Brain (organoid and tissue), 16 donors: ENCODE measurements at places on chromosomes 16 and 17. TPM values are rescaled to one million over a fixed set of nuclear protein-coding genes. Genes with fewer than 3 reads are reported as not detected.

- no peak for DNase-seq
These were observed 68.2 kb downstream of the LYRM1 start for GRCh38 chr16:20968765-20969164.

DNA sequence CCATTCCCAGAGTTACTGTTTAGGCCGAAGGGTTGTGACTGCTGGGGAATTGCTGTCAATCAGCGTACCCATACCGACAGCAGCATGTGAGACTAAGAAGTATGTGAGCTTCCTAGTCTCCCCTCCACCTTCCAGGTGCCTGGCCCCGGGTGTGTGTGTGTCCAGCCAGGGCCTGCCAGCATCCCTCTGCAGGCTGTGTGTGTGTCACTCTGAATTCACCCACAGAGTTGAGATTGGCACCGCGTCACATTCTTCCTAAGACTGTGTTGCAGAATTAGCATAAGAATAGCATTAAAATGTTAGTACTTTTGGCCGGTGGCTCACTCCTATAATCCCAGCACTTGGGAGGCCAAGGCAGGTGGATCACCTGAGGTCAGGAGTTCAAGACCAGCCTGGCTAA, 31.8 kb downstream of the PRMT7 start:
- DNase-seq, result no peak

GRCh38 chr17:70329721-70330120, 160.4 kb downstream of the KCNJ2 start:
- no peak for DNase-seq

KCTD2 gene
- polyA plus RNA-seq, result 44.3 TPM

- no peak for DNase-seq
These were observed 55.0 kb downstream of the RNF213 start for GRCh38 chr17:80315517-80316182.

DNA sequence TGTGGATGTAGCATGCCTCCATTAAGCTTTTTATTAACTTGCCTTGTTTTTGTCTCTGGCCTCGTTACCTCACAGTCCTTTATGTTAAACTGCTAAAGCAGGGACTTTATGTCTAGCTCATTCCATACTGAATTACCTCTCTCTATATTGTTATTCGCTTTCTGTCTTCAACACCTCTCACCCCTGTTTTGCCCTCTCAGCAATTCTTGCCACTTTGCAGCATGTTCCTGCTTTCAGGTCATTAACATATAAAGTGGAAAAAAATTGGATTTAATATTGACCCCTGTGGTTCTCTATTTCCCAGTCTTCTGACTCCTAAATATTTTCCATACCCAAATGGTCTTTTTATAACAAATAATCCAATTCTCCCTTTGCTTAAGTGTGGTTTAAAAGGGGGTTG, 810.4 kb upstream of the KIF2B start:
- DNase-seq, result no peak

DNA sequence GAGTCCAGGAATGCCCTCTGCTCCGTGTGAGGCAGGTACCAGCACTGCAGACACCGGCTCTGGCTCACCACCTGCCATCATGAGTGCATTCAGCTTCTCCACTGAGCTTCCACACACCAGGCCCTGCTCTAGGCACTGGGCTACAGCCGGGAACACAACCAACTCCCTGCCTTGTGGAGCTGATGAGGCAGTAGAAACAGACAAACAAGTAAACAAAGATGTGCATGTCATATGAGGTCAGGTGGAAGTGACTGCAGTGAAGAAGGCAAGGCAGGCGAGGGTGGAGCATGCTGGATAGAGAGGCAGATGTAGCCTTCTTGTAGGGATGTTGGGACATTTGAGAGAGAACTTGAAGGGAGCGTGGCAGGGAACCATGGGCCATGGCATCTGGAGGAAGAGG, 5.0 kb downstream of the NLRC5 start:
- no peak for DNase-seq

- DNase-seq, result peak; percentile 84
These were observed 9.2 kb downstream of the FSCN2 start for GRCh38 chr17:81537343-81537855.

MARVELD3 gene
- 3.4 TPM for polyA plus RNA-seq

GRCh38 chr16:74936902-74937560, 47.9 kb downstream of the WDR59 start:
- DNase-seq, result no peak

RDM1 gene
- polyA plus RNA-seq, result 13.0 TPM

DNA sequence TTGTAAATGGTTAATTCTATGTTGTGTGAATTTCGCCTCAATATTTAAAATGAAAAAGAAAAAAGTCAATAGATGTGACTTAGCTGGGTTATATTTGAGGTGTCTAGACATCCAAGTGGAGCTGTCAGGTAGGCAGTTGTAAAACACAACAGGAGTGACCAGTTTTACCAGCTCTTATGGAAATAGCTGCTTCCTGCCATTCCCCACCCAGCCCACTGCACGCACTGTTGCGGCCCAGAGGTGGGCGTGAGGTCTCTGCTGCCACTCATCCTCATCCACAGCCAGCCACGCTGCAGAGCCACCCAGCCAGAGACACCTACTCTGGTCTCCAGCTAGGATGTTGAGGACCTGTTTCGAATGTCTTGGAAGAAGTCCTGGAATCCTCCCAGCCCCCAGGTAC, 3.4 kb upstream of the CARD14 start:
- no peak for DNase-seq

DNA sequence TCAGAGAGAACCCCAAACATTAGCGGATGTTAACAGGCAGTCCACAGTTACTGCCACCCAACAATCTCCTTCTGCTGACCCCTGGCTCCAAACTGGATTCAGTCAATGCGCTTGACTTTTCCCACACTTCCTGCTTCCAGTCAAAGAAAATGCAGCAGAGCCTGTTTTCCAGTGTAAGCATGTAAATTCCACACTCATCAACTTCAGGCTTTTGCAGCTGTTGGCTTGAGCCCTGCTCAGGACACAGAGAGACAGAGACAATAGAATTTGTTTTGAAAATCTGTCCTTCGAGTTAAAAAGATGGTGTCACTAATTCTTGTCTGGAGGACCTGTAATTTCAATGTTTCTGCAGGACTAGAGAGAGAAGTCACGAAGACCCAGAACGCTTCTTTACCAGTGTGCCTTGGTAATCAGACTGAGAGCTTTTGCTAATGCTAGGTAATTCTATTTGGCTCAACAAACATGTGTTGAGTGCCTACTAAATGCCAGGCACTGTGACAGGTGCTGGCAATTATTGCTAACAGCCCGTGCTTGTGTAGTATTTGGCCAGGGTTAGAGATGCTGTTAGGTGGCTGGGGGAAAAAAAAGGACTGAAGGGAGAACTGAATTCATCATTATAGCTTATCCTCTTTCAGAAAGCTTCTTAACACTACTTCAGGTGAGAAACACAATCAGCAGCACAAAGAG, 32.5 kb downstream of the HOXB1 start:
- DNase-seq, result no peak

CCL2 gene
- polyA plus RNA-seq, result 2.3 TPM

C1QL1 gene
- polyA plus RNA-seq, result 47.6 TPM

MSLN gene
- 0.63 TPM for polyA plus RNA-seq

DNA sequence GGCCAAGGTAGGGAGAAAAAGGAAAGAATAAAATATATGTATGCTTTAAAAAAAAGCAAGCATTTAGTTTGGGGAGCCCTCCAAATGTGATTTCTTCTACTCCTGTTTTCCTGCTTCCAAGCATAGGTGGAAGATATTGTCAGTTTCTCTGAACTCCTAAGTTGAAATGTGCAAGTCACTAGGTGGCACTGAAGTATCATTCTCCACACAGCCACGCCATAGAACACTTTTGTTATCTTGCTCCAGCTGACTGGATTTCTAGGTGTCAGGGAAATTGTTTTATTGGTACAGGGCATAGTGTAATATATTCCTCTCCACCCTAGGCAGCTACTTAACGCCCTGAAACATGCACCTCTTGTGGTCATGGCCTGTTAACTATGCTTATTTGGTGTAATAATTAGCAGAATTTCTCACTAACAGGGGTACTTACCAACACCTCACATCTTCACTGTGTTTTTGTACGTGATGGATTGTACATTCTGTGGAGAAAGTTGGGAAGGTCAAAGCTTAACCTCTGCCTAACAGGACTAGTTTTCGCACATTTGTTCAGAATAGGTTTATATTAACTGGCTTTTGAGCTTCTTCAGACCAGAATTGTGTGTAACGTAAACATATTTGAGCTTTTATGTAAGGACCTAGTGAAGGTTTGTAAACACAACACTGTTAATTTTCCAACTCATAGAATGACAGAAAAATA, 69.3 kb downstream of the FTO start:
- peak; percentile 65 for DNase-seq

HSPB9 gene
- polyA plus RNA-seq, result 0.54 TPM

GRCh38 chr16:80317599-80318037, 223.2 kb upstream of the DYNLRB2 start:
- no peak for DNase-seq

COQ7 gene
- 24.8 TPM for polyA plus RNA-seq

GRCh38 chr16:9525037-9525436, 433.6 kb downstream of the HAPSTR1 start:
- no peak for DNase-seq

GRCh38 chr17:7235693-7236665, 1.7 kb upstream of the DVL2 start:
- DNase-seq, result no peak

RAB37 gene
- polyA plus RNA-seq, result 2.8 TPM

DNA sequence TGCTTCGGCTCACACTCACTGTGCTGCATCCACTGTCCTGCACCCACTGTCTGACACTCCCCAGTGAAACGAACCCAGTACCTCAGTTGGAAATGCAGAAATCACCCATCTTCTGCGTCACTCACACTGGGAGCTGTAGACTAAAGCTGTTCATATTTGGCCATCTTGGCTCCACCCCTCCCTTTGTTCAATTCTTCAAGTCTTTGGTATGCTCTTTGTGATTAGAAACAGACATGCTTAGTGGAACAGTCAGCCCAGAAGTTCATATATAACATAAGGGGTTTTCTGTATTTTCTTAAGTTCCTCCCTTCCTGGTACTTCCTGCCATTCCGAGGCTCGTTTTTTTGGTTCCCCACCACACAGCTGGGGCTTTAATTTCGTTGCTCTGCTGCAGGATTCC, 398.5 kb upstream of the DYNLRB2 start:
- DNase-seq, result no peak

DNA sequence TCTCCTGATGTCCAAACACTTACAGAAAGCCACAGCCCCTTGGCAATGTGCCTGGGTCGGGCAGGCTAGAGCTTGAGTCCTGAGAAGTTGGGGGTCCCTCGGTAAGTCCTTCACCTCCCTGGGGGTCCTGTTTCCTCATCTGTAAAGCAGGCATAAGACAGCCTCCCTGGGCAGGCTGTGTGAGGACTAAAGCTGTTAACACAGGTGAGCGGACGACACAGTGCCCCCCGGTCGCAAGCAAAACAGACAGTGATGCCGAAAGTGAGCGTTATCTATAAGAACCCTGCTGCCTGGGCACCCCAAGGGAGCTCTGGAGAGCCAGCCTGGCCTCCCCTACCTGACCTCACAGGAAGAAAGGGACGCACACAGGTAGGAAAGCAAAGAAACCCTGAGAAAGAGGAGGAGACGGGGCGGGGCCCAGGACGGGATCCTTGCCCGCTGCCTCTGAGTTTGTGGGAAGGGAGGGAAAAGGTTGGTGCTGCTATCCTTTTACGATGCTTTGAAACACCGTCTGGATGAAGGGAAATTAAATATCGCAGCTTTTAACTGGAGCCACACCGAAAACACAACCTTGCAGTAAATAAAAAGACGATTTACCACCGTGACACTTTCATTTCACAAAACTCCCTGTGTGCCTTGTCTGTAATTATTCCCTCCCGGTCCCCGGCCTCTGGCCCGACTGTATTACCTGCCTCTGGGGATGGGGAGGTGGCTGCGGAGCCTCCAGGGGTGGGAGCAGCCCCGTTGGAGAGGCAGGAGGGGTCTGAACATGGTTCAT, 67.1 kb downstream of the ENGASE start:
- no peak for DNase-seq

DNA sequence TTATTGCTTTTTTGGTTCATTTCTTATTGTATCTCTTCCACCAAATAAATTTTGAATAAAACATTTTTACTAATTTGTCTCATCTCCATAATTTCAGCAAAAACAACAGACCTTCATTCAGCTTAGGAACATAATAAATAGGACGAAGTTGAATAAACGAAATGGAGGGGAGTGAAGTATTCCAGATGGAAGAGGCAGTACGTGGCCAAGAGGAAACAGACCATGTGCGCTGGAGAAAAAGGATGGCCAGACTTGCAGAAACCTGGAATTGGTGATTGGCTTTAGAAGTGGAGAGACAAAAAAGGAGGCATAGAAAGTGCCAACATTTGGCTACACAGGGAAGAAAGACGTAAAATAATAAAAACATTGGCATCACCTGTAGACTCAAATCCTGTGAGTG, 113.5 kb downstream of the USP22 start:
- no peak for DNase-seq

DNA sequence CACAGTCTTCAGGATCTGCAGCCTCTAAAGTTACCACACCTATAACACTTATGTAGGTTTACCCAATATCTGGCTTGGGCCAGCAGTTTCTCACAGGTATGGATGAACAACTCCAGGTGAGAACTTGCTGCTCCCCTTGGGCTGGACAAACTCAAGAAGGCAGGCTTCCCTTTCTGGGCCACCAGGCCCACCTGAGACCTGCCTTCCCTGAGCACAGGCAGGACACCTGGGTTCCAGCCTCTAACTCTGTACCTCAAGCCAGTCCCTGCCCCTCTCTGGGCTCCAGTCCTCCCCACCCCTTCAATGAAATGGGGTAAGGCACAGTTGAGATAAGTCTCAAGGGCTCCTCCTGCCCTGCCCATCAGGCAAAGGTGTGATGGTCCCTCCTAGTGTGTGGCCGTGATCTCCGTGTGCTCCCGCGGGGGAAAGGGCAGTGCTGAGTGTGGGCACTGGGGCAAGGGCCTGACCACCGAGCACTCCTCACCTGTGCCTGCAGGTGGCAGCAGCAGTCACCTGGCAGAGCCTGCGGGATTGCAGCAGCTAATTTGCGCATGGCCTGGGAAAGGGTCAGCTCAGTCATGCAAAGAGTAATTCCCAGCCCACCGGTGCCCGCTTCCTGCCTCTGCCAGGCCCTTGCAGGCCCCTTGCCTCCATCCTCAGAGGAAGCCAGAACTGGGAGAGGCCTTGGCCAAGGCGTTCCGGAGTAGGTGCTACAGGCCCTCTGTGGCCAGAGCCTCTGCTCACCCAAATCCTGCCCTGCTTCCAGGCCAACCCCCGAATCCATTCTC, 28.2 kb upstream of the ADGRG1 start:
- DNase-seq, result peak; percentile 36

DNA sequence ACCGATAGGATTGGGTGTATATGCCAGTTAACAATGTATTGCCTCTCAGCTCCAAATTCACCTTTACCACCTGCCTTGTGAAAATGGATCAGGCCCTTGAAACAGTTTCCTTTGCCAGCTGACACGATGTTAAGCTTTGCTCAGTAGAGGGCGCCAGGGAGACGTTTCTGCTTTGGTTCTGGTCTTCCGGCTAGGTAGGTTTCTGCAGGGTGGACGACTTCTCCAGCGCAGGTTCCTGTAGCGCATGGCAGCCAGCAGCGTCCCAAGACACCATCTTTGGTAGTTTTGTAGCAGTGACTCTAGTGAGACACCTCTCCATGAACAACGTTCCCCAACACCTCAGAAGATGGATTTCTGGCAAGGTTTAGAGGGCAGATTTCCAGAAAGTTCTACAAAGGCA, 24.0 kb downstream of the SYCE1L start:
- no peak for DNase-seq

ZNF213 gene
- 30.4 TPM for polyA plus RNA-seq

GABARAPL2 gene
- polyA plus RNA-seq, result 294 TPM

- DNase-seq, result no peak
These were observed 325.6 kb downstream of the SLC39A11 start for GRCh38 chr17:72766761-72767356.

GRCh38 chr16:31000671-31001382, 9.6 kb downstream of the STX1B start:
- DNase-seq, result no peak

- no peak for DNase-seq
These were observed 2.9 kb upstream of the SRCIN1 start for GRCh38 chr17:38608648-38609047.
